ENCODE measurements at places on chromosomes 12 and 14.
A peak's percentile ranks its signal among the peaks of the same experiment; 100 is the strongest.

GRCh38 chr12:43143278-43143677 lies 408.7 kb downstream of the ADAMTS20 start:
- DNase-seq = no peak

DNA sequence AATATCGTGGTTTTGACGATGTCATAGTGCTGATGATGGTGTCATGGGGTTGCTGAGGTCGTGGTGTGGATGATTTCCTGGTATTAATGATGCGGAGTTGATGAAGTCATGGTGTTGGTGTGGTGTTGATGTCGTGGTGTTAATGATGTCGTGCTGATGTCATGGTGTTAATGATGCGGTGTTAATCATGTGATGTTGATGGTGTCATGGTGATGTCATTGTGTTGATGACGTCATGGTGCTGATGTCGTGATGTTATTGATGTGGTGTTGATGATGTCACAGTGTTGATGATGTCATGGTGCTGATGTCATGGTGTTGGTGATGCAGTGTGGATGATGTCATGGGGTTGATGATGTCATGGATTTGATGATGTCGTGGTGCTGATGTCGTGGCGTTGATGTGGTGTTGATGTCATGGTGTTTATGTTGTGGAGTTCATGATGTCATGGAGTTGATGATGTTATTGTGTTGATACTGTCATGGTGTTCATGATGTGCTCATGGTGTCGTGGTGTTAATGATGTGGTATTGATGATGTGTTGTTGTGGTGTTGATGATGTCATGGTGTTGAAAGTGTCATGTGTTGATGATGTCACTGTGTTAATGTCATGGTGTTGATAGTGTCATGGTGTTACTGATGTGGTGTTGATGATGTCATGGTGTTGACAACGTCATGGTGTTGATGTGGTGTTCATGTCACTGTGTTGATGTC lies 48.5 kb upstream of the RIMBP2 start:
- no peak for DNase-seq

- DNase-seq = no peak
Measured at GRCh38 chr12:8950221-8950527, 729 bp upstream of the M6PR start.

GRCh38 chr14:69045857-69046475 lies 66.9 kb upstream of the ACTN1 start:
- no peak for DNase-seq

- DNase-seq = no peak
Measured at GRCh38 chr14:85313560-85314207, 216.3 kb upstream of the FLRT2 start.

GRCh38 chr14:103594265-103594664 lies 31.5 kb downstream of the COA8 start:
- no peak for DNase-seq

DNA sequence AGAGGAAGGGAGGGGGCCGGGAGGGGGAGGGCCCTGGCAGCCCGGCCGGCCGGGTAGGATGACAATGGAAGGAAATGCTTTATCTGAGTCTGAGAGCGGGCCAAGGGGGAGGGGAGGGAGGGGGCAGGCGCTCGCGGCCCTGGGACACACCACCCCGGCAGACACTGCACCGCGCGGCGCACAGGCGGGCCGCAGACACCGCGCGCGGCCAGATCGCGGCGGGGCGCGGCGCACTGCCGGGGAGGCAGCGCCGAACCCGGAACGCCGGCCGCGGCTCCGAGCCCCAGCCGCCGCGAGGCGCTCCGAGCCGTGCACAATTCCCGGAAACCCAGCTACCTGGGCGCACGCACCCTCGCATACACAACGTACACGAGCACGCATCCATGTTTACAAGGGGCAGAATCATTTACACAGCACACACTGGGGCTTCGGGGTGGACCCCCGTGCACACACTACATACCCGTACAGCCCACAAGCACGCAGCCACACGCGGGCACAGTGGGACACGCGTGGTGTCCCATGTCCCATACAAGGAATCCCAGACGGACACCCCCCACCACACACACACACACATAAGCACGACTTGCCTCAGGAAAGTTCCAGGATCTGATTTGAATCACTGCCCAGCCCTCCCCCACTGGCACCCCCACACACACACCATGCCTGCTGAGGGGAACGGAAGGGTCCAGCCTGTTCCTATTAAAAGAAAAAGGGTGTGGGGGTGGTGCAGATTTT lies at the start of gene HDAC7:
Gene HDAC7 (minus strand): TSS at position 8 of the 735 bp plus-strand sequence. CDS start 118 bp downstream, outside the sequence.
- peak; percentile 51 for DNase-seq
